ENCODE measurements at places on chromosomes 1 and 21.

DNA sequence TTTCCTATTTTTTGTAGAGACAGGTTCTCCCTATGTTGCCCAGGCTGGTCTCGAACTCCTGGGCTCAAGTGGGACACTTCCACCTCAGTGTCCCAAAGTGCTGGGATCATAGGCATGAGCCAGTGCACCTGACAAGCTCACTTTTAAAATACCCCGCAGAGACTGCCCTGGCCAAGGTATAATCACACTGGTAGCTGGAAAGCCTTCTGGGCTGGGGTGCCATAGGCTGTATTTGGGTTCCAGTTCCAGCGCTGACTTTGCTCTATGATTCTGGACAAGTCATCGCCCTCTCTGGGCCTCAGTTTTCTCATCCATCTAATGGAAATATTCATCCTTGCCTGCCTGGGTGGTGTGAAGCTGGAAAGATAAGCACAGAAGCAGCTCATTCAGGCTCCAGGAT is 10.4 kb downstream of the LDLRAD1 start:
- DNase-seq, result no peak

DNA sequence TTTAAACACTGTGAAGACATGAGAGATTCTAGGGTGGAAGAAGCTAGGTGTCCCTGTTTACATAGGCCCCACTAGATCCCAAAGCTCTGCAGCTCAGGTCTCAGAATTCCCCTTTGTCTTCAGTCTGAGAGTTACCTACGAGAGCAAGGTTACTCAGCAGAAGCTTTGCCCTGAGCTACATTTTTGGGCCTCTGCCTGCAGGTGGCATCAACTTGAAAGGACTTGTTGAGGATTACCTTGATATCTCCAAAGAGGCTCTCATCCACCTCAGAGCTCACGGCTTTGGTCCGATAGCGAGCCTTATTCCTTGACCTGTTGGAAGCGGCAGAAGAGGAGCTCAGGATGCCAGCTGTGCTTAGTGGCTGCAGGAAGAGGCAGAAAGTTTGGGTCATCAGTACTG is 7.0 kb downstream of the CFAP45 start:
- DNase-seq, result no peak

DNA sequence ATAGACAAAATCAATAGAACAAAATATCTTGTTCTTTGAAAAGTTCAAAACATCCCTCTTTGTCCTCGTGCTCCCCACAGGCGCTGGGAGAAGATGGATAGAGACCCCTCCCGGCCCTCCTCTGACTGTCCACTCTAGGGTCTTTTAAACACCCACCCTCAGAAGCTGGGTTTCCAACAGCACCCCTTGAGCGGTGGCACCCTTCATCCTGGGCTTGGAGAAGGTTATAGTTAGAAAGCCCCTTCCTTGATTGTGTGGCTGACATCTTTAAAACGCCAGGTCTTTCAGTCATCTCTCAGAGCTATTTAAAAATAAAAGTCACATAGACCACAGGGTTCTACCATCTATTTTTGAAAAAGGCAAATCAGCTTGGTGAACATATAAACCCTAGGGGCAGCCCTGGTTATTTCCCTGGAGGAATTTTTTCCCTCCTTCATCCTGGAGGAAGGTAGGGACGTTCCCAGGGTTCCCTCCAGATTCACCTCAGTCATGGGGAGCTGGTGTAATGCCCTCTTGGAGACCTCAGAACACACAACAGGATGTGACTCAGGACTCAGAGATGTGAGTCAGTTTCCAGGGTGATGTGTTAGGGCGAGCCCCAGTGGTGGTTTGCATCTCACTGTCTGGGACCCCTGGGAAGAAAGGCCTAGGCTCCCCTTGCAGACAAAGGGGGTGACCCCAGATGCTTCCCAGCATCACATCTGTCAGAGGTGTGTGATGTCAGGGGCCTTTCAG is 138.5 kb downstream of the CLIC6 start:
- no peak for DNase-seq

DNA sequence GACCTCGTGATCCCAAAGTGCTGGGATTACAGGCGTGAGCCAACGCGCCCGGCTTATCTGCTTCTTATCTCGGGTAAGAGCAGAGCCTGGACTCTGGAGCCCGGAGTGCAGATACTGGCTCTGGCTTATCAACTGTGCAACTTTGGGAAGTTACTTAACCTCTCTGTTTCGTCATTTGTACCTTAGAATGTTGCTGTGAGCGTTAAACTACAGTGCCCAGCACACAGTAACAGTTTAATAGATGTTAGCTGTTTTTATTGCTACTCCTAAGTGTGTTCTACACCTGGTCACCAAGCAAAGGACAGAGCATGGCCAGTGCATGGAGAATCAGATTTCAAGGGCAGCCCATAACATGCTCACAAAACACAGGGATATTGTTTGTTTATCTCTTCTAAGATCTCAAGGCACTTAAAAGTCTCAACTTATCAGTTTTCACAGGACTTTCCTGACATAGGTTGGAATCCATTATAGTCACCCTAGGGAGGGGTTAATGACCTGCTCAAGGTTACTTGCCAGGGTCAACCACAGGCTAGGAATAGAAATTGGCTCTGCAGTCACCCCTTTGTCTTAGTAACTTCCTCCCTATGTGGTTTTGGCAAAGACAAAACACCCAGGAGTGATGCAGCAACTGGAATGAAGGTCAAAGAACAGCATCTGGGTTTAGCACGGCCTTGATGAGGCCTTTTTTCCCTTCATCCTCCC is 22.5 kb upstream of the SRP9 start:
- DNase-seq, result no peak

DNA sequence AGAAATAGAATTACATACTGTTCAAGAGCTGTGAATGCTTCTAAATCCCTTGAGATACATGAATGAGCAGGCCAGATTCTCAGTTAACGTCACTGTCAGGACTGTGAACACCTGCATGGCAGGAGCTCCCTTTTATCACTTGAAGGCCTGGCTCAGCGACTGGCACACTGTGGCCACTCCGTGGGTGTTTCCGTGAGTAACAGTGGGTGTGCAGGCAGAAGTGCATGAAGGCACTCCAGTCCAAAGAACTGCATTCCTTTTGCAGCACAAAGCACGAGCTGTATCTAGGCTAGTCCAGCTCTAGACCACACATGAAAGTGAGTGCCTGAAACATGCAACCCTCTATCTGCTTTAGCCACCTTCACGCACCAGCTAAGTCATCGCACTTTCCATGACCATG is 9.6 kb upstream of the SIM2 start:
- DNase-seq, result no peak

DNA sequence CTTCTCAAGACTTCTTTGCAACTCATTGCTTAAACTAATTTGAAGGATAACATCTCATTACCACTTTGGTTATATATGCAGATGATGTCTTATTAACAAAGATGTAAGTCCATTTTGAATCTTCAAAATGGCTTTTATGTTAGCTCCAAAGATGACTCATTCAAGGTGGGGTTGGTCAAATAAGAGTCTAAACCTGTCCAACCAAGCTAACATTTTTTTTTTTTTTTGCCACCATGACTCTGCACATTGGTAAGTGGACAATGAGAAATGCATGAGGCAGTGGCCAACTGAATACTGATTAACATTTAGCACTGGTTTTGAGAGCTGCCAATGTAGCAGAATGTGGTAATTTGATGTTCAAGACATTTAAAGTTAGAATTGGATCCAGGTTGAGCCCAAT is 278 bp upstream of the KRTAP27-1 start:
- DNase-seq, result no peak

- no peak for DNase-seq
Observed at GRCh38 chr1:3485016-3485415, 30.6 kb downstream of the ARHGEF16 start.

DNA sequence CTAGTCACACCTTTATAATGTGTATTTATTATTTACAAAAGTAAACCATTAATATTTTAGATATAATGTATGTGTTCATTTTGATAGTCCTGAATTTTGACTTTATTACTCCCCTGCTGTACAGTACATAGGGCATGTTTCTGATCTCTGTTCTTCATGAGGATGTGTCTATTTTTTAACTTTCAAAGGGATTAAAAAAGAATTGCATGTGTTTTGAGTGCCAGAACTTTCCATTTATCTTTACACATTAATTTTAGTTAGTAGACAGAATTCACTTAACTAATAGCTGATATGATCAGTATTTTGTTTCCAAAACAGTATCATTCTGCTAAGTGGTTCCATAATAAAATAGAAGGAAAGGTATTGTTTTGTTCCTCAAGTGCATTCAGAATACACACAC is 3.1 kb downstream of the PBX1 start:
- DNase-seq, result no peak

DNA sequence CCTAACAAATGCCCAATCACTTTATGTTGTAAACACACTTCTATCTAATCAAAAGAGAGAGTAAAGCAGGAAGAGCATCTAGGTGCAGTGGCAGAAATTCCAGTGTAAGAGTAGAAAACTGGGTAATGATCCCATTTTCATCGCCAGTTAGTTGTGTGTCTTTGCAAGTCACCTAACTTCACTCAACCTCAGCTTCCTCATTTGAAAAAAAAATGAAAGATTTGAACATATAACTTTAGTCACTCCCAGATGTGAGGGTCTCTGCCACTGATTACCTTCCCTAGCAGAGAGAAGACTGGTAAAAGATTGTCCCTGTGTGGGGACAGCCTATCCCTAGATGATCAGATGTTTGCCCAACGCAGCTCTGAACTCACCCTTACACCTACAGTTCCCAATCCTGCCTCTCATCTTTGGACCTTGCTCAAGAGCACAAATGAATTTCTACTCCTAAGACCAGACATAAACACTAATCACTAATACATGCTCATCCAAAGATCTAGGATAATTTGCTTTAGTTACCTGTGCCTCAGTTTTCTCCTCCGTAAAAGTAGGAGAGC is 25.2 kb upstream of the DUSP23 start:
- DNase-seq, result no peak

DNA sequence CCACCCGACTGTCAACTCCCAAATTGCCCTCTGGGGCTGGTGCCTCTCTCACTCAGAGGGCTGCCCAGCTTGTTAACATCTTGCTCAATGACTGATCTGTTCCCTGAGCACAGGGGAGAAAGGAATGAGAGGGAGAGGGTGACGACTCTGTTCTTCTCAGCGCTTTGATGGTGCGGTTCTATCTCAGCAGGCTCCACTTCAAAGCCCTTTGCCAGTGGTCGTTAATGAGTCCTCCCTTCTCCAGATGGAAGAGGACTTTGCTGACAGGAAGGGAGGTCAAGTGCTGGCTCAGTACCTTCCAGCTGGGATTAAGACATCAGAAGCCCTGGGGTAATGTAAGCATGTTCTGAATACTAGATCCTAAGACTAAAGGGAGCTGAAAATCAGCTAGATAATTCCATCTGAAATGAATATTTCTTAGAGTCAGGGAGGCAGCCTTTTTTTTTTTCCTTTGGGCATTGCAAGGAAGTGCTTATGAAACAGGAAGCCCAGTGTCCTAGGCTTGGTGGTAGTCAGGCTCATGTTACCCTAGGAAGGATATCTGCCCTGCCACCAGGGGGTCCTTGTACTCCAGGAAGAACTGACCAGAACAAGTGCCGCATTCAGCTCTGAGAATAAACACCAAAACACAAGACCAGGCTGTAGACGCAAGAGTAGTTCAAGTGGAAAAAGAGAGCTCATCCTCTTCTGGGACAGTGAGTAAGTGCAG is 4.7 kb downstream of the FMOD start:
- DNase-seq, result no peak

DNA sequence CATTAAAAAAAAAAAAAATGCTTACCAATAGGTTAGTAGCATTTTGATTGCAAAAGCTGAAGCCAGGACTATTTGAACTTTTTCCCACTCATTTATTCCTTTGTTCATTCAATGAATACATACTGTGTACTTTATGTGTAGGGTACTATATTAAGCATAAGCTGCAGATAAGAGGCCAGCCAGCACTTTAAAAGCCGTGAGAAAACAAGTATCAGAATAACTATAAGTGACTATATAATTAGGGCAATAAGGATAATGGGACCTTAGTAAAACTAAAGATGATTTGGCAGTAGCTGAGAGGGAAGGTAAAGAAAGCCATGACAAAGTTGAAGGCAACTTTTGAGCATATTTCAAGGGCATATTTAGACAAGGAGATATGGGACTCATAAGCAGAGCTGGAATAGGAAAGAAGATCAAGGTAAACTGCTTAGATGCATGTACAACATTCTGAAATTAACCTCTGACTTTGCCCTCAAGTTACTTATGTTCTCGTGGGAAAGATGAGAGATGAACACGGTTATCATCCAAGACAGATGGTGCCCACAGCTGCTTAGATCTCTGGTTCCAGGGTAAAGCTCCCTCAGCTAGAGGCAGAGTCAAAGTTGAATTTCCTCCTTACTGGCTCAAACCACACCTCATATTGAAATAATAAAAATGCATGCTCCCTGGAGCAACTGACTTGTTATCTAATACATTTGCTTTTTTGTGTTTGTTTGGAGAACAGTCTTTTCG is 44.0 kb upstream of the FMO2 start:
- no peak for DNase-seq

- DNase-seq, result no peak
Observed at GRCh38 chr1:86757272-86757984, 53.1 kb downstream of the SH3GLB1 start.

DNA sequence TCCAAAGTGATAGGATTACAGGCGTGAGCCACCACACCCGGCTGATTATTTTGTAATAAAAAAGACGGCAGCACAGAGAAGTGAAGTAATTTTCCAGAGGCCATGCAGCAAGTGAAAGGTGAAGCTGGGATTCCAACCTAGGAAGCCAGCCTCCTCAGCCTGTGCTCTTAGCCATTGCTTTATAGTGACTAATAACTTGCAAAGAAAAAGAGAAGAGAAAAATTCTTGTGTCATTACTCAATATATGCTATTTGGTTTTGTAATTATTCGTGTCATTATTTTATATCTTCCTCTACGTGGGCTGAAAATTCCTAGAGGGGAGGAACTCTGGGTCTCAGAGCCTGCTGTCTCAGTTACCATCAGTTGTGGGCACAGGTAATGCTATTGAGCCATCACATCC is 1.6 kb upstream of the IER5 start:
- no peak for DNase-seq

DNA sequence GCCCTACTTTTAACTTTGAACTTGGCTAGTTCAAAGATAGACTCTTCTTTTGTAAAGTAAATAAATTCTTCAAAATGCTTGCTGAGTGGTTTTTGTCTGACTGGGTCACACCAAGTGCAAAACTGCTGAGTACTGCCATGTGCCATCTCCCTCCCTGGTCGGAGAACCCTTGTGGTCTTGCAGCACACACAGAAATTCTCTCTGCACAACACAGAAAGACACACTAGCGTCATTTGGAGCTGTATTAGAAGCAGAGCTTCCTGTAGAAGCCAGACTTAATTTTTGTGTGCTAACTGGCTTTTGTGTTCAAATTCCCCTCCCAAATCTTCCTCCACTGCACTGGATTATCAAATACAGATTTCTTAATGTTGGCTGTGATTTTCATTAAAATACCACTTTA is 2.5 kb downstream of the PSMB4 start:
- no peak for DNase-seq

GRCh38 chr1:199046618-199047017 is 407.8 kb downstream of the PTPRC start:
- no peak for DNase-seq

- no peak for DNase-seq
Observed at GRCh38 chr1:57132993-57133622, 167.3 kb upstream of the C8B start.

DNA sequence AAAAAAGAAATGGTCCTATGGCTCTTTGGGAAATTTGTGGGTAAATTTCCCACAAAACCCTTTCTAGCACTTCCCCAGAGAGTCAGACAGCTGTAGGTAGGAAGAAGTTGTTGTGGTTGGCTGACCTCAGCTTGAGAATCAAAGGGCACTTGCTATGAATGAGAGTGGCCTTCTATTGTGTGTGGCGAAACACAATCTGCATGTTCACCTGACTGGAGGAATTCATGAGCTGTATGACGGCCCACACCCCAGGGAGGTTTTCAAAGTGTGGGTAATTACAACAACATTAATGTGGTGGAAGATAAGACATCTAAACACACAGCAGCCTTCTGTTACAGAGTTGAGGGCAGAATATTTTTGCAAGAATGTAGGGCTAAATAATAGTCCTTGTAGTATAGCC is 38.8 kb downstream of the NGF start:
- no peak for DNase-seq
